ENCODE measurements at places on chromosomes 11 and 22.

GRCh38 chr22:37491559-37492427 lies 5.6 kb upstream of the MFNG start:
- no peak for DNase-seq

- DNase-seq, result no peak
These were observed 67.2 kb upstream of the RCN1 start for GRCh38 chr11:32023370-32024305.

GRCh38 chr11:88631497-88631896 lies 294.0 kb upstream of the CTSC start:
- DNase-seq, result no peak

- no peak for DNase-seq
These were observed 36.3 kb downstream of the KCNQ1OT1 start for GRCh38 chr11:2663506-2663905.

DNA sequence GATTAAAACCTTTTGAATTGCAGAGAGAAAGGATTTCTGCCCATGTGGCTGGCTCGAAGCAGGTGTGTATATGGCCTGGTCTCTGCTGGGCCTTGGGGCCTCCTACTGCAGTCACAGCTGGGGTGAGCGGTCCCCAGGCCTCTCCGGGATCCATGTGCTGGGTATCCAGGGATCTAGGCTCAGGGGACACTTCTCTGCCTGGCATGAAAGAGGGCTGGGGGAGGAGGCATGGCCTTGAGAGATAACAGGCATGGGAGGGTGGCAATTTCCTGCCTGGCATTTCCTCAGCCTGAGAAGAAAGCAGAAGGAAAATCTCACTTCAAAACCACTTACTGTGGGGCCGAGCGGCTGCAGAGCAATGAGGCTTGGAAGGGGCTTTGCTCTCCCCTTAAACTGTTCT lies 20.3 kb upstream of the PARVG start:
- DNase-seq, result no peak

DNA sequence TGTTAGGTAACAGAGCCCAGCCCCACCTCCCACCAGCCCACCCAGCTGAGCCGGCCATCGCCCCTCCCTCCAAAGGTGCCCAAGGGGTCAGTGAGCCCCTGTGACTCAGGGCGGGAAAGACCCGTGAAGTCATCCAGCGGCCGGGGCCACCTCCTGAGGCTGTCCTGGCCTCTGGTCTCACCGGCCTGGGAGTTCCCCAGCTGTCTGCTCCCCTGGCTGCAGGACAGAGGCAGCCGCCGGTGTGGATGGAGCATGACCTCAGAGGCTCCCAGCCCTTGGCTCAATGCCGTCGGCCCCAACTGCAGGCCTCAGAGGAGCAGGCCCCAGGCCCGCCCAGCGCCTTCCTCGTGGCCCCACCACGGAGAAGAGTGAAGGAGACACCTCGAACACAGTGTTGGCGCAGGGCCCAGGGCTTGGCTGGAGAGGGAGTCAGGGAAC lies 28.7 kb downstream of the RPL3 start:
- DNase-seq, result no peak

- DNase-seq, result peak; percentile 50
These were observed 528 bp upstream of the ARRB1 start for GRCh38 chr11:75351791-75352587.

- no peak for DNase-seq
These were observed 12.3 kb upstream of the ASPHD2 start for GRCh38 chr22:26416670-26417276.

DNA sequence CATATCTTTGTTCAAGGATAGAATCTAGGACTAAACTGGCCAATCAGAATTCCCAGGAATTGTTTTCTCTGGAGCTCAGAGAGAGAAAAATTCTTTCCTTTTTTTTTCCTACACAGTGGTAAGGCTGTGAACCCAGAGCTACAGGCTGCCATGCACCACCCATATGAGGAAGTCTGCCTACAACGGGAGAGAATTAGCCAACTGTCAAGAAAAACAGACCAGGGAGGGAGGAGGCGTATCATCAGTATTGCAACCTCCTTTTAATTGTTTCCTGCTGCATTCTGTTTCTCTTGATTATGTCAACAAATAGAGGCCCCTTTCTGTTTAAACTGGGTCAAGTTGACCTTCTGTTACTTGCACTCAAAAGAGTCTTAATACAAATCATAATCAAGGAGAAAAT lies 176.5 kb upstream of the UBASH3B start:
- DNase-seq, result no peak
